Foreskin keratinocyte (primary cell): ENCODE measurements at places on chromosomes 2 and 18. TPM values are rescaled to one million over a fixed set of nuclear protein-coding genes. Genes with fewer than 3 reads are reported as not detected.

CREB1 gene
- 46.1 and 50.6 TPM in 2 replicates for total RNA-seq

- no peak for DNase-seq
Measured at GRCh38 chr2:220075835-220076234, 448.4 kb downstream of the SLC4A3 start.

GRCh38 chr2:39252888-39253518, 9.2 kb upstream of the CDKL4 start:
- DNase-seq, result no peak

DNA sequence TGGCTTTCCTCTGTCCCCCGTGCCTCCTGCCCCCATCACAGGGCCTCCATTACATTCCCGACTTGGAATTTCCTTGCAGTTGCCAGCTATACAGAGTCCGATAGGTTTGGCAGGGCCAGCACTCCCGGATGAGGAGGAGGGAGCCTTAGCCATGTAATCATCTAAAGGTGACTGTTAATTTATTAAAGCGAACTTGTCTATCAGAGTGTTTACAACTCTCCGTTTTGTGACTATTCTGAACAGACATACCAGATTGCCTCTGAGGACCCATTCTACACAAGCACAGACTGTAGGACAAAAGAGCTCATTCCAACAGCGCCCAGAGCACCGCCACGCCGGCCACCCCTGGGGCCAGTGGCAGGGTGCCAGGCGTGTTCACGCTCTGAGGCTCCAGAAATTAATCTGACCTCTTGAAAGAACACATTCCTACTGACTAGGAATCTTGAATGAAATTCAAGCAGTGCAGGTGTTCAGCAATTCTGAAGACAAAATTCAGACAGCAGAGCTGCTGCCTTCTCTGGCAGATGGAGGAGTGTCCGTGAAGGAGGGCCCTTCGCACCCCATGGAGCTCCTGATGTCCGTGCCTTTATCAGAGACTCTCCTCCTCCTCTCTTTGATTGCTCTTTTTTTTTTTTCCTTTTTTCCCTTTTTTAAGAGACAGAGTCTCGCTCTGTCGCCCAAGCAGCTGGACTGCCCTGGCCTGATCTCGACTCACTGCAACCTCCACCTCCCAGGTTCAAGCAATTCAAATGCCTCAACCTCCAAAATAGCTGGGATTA, 58.1 kb upstream of the RALBP1 start:
- no peak for DNase-seq

DNA sequence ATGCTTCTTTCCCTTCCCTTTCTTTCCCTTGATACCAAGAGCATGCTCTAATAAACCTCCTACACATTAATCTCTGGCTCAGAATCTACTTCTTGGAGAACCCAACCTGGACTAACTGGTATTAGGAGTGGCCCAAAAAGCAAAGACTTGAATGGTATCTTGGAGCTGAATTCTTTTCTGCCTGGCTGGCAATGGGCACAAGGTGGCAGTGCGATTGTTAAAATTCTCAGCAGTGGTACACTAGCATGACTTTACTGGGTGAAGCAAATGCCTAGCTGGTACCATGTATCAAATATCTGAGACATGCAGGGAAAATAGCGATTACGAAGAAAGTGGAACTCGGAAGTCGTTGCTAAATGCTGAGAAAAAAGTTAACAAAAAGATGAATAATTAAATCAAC, 376.1 kb downstream of the XIRP2 start:
- DNase-seq, result peak; percentile 11

- DNase-seq, result peak; percentile 6
Measured at GRCh38 chr2:86193901-86194567, 1.2 kb downstream of the IMMT start.
